ENCODE measurements at places on chromosomes 6 and 20. TPM values are rescaled to one million over a fixed set of nuclear protein-coding genes. Genes with fewer than 3 reads are reported as not detected.
A peak's percentile ranks its signal among the peaks of the same experiment; 100 is the strongest.

DNA sequence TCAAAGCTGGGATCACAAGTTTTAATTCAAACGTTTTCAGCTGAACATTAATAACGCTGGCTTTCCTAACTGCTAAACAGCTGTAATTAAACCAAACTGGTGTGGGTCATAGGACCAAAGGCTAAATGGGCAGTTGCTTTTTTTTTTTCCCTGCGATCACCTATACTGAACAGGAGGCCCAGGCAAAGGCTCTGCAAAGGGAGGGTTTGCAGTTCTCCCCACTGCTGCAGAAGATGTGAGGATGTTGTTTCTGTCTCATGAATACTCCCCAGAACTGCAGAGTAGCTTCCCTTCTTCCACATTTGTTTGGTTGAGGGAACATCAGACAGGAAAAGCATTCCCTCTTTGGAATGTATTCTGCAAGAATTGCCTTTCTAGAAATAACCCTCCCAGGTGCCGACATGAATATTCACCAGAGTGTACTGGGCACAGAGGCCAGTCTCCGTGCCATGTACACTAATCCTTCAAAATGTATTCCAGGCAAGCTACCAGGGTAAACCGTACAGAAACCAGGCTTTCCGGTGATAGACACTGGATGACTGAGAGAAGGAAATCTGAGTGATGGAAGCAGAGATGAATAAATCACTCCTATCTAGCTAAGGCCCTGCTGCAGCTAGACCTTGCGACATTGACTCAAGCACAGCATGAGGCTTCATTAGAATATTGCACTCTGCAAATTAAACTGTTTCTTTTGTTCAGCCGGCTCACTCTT, 370.1 kb downstream of the BTBD9 start:
- DNase-seq, result no peak

DNA sequence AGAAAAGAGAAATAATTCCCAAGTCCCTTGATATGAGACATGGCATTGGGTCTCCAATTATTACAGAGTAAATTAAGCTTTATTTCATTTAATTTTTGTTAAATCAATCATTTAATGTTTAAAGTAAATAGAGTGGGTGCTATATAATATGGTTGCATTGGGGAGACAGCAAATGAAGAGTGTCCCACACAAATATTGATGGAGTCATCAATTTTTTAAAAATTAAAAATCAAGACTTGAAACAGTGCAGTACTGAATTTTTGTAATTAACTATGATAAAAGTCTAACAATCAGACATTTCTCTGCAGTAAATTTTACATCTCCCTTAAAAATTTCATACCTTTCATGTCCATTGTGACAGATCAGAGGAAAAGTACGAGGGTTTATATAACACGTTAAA, 193.9 kb upstream of the ID4 start:
- no peak for DNase-seq

GRCh38 chr6:32188381-32189068, 1.5 kb downstream of the PBX2 start:
- DNase-seq, result no peak

Gene TBC1D20
- total RNA-seq, result 25.4 TPM

- no peak for DNase-seq
These were observed 18.0 kb upstream of the TBC1D22B start for GRCh38 chr6:37239526-37239925.

DNA sequence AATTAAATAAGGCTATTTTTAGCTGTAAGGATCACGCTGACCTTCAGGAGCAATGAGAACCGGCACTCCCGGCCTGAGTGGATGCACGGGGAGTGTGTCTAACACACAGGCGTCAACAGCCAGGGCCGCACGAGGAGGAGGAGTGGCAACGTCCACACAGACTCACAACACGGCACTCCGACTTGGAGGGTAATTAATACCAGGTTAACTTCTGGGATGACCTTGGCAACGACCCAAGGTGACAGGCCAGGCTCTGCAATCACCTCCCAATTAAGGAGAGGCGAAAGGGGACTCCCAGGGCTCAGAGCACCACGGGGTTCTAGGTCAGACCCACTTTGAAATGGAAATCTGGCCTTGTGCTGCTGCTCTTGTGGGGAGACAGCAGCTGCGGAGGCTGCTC, 84.0 kb downstream of the RAMACL start:
- DNase-seq, result no peak

DNA sequence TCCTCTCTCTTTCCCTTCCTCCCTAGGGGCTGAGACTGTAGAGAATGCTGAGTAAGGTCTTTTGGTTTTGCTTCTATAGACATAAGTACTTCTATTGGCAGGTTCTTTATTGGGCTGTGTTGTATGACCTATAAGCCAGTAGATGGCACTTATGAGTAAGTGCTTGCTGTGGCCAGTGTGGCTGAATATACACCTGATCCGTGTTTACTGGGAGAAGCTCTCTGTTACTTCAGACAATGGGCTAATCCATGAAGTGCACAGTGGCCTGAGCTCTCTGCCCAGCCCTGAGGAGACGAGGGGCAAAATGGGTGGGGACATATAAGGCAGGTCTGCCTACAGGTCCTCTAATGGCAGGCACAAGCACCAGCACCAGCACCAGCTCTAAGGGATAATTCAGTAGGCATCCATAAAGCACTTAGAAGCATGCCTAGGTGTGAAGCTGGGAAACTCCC, 610.3 kb downstream of the RNF144B start:
- DNase-seq, result no peak

DNA sequence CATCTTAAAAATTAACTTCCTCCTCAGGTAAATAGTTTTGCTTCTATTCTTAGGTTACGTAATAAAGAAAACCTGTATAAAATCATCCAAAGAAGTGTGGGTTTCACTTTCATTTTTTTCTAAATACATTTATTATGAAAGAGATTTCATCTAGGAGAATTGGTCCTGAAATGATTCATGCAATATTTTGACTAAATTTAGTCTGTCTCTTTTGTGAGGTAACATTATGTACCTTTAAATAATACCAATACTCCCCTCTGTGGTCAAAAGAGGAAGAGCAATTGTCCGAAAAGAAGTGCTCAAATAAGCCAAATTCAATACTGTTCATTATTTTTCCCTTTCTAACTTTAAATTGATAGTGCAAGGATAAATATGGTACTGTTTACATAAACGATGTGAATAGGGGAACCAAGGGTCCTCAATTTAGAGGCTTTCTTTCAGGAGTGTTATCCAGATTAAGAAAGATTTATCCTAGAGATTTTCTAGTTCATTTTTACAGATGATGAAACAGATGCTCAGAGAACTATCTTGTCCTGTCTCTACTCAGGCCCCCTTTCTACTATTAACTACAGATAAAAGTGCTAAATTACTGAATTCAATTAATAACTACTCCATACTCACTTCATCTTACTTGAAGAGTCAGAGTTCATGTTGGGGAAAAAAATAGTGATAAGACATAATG, 26.2 kb downstream of the CYP39A1 start:
- DNase-seq, result no peak

- DNase-seq, result peak; percentile 81
These were observed at the start of gene ADA for GRCh38 chr20:44651684-44652423. Gene ADA, minus strand, starts transcription at chr20:44651699. Its CDS starts 92 bp downstream, at chr20:44651607.

- DNase-seq, result no peak
These were observed 199.0 kb downstream of the RNF144B start for GRCh38 chr6:18586133-18586532.

DNA sequence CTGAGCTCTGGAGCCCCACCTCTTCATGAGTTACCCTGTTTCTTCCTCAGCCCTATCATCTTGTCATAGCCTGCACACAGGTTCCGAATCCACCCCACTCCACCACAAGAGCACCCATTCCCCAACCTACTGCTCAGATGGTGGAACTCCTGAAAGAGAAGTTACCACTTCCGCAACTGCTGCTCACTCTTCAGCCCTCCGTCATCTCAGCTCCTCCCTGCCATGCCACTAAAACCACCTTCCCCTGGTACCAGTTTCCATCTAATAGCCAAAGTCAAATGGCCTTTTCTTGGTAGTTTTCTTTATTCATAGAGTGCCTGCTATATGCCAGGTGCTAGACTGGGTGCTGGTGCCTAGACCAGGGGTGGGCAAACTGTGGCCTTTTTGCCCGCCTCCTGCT, 3.9 kb downstream of the RAB22A start:
- no peak for DNase-seq
